Myocyte (in vitro differentiated cells): ENCODE measurements at places on chromosomes 5 and 9. TPM values are rescaled to one million over a fixed set of nuclear protein-coding genes. Genes with fewer than 3 reads are reported as not detected.

The MARCOL gene
- total RNA-seq: not detected in 2 replicates

DNA sequence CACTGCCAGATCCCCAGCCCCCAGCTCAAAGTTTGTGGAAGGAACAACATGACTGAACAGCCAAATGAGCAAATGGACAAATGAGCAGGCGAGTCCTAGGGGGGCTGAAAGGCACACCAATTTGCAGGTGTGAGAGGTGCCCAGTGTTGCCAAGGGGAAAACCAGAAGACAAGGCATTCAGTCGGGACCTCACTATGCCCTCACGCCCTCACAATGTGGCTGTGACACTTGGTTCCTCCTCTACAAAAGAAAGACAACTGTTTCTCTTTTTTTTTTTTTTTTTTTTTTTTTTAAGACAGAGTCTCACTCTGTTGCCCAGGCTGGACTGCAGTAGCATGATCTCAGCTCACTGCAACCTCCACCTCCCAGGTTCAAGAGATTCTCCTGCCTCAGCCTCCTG lies 28.0 kb downstream of the TNIP1 start:
- DNase-seq: no peak

The PCDHB2 gene
- 20.3 and 21.5 TPM in 2 replicates for total RNA-seq

The PTGES gene
- total RNA-seq: not detected in 2 replicates

DNA sequence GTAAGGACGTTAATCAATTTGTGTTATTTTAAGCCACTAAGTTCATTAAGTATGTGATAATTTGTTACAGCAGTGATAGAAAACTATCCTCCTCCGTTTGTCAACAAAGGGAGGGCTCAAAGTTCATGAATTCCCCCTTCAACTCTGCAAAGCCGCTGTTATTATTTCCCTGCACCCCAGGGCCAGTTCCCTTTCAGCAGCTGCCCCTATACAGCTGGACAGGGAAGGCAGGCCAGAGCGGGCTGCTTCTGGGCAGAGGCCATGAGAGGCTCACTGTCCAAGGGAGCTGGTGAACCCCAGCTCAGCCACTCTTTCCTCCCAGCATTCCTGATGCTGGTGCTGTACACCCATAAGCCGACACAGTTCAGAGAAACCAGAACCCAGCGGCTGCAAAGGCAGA lies 102.4 kb upstream of the GPR151 start:
- no peak for DNase-seq

DNA sequence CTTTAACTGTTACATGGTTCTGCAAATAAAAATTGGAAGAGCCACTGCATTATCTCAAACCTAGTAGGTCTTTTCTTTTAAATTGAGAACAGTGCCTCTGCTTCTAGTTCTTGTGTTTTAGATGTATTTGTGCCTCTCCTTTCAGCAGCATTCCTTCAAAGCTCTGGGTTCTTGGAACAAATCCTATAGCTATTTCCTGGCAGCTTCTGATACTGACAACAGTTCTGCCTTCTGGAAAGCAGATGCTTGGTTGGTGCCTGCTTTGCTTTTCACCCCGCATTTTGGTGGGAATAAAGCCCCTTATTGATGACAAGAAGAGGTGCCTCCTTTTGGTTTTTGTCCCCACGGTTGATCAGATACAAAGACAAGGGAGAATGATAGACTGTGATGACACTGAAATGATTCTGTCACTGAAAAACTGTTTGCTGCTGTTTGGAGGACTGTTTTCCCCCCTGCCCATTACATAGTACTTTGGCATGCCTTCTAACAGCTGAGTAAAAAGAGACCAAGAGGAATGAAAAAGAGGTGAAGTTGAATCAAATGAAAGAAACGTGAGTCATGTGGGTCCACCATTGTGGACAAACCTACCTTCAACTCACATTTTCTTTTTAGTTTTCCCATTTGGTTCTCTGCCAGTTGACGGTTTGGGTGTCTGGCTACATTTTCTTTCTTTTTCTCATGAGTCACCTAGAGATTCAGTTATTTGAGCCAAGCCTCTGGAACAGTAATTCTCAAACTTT lies 5.6 kb downstream of the PTCD2 start:
- DNase-seq: peak; percentile 69

The OSMR gene
- 15.6 and 40.0 TPM in 2 replicates for total RNA-seq

DNA sequence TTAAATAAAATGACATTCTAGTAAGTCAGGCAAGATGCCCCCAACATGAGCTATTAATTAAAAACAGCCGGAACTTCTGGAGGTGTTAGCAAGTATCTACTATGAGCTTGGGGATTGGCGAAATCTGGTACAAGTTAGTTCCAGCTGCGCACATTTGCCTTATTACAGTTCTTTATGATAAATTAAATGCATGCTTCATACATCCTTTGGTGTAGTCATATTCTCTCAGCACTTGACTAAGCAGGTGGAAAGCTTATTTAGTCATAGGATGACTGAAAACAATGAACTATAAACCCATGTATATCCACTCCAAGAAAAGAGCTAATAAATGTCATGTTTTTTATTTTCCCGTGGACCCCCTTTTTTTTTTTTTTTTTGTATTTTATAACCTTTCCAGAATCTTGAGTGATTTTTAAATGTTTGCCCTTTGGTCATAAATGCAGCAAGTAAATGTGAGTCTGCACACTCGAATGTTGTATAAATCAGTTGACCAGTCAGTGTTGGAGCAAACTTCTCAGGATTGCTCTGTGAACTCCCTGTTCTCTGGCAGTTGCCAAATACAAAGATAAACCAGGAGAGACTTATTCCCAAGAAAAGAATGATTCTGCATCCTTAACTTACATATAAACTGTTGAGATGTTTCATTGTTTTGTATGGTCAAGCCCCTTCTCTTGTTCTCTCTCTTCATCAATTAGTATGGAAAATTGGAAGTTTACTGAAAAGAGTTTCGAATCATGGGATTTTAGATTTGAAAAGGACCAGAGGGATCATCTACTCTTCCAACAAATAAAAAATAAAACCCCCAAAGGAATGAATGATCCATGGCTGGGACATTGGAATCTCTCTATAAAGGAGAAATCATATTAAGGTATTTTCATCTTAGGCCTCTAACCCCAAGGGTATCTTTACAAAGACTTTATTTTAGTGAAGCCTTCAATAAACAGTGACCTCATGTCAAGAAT lies 38.3 kb downstream of the PIK3R1 start:
- DNase-seq: no peak

DNA sequence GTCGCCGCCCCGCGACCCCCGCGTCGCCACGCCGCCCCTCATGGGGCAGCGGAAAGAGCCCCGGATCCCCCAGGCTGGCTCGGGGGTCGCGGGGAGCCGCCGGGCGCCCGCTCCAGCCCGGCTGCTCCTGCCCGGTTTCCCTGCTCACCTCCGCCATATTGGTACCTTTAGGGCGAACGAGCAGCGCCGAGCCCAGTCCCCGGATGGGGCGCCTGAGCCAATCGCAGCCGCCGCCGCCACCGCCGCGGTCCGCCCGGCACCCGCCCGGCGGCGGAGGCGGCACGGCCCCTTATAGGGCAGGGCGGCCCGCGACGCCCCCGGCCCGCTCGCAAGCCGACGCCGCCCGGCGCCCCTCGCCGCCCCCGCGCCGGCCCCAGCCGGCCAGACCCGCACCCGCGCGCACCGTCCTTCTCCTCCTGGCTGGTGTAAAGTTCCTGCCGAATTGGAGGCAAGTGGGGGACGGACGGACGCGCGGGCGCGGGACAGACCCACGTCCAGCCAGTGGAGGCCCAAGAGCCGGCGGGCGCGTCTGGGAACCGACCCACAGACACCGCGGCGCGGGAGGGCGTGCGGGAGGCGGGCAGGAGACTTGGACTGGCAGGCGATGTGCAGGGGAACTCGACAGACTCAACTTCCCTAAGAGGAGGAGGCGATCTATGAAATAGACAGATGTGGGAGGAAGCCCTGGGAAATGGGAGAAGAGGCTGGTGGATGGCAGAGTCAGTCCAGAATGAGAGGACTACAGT lies at the start of gene MIER3:
MIER3 (minus strand) TSS at position 178 of the 746 bp plus-strand sequence; CDS start at position 157, 21 bp downstream.
- DNase-seq: peak; percentile 82

DNA sequence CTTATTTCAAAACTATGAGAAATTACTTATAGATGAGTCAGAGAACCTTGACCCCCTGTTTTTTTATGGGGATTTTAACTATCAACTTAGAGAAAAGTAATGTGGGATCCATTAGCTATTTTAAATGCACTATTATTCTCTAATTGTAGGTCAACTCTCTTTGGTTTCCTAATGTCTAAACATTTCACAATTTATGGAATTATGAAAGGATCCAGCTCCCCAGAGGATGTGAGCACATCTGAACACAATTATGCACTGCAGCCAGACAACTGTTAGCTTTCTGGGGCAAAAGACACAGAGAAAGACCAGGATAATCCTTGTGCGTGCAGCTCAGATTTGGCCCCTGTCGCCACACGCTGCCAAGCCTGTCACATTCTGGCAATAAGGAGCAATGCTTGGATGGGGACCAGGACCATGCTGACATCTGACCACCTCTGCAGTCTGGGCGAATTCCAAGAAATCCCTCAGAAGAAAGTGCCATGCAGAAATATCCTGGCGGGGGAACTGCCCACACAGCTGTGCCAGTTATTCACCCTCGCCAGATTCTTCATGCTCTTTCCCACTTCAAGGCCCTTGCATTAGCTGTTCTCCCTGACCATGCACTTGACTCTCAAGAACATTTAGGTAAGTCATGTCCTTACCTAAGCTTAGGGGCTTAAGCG lies 22.2 kb upstream of the CMBL start:
- DNase-seq: peak; percentile 83

The PCSK5 gene
- total RNA-seq: 5.2 and 5.4 TPM in 2 replicates

The FAM200C gene
- total RNA-seq: 6.7 and 7.8 TPM in 2 replicates

DNA sequence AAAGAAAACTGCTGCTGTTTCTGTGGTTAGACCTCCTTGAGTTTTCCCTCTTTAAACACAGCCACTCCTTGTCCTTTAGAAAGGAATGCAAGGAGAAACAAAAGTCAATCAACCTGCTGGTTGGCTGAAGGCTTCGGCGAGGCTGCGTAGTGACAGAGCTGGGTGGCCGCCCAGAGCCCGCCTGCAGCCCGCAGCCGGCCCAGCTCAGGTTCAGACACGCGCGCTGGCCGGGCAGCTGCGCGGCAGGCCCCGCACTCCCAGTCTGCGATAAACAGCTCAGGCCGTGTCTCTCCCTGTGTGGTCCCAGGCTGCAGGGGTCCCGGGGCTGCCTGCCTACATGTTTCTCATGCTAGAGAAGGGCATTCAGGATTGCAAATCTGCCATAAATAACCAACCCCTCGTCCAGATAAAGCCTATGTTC lies 115.4 kb downstream of the HSD17B3 start:
- no peak for DNase-seq

The PPP1R2B gene
- not detected in 2 replicates for total RNA-seq

The TAF11L10 gene
- not detected in 2 replicates for total RNA-seq

The SPATA31E1 gene
- total RNA-seq: not detected in 2 replicates

The TSSK1B gene
- not detected in 2 replicates for total RNA-seq

DNA sequence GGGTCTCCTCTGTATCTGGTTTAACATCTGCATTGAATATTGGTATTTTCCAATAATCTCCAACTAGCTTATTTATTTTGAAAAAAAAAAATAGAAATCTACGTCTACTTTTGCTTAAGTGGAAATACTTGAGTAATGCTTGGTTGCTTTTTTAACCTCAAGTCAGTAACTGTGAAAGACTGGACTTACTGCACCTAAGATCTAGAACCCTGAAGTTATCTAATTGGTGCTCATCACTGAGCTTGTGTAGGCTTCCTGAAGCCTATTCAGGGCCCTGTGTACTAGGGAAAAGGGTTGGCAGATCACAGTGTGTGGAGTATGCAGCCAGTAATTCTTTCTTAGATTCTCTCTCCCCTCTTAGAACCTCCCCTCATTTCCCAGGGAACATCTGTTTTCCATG lies 16.2 kb downstream of the SLC1A1 start:
- DNase-seq: no peak

The FOXD4L6 gene
- 0.05 TPM in 1 of 2 replicates, not detected in the other for total RNA-seq

DNA sequence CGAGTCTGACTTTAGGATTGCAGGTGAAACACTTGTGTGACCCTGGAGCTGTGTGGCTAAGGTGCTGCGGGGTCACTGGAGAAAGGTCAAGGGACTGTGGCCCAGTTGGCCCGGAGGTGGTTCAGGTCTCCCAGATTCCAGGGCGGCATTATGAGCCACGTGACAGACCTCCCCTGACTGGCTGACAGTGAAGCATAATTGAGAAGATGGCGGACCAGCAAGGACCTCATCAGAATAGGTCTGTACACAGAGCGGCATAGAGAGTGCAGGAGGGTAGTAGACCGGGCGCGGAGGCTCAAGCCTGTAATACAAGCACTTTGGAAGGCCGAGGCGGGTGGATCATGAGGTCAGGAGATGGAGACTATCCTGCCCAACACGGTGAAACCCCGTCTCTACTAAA lies 815 bp upstream of the ODF2 start:
- no peak for DNase-seq

- DNase-seq: peak; percentile 43
Measured at GRCh38 chr9:35616681-35617459, 1.3 kb downstream of the CD72 start.

The IL3 gene
- not detected in 2 replicates for total RNA-seq

The MZB1 gene
- 0.16 TPM in 1 of 2 replicates, not detected in the other for total RNA-seq

DNA sequence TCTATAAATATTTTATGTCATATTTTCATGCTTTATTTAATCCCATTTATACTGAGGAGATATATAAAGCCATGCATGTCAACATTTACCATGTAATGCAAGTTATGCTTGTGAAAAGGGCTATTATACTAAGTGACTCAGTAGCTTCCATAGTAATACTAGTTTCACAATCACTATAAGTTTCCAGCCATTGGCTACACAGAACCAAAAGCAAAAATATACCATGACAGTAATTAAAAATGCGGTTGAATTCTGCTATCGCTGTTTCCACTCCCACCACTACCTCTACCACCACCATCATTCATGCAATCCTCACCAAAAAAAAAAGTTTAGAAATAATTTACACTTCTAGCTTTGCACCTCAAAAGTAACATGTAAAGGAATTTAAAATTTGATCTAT lies 60.2 kb downstream of the MLLT3 start:
- DNase-seq: no peak

- peak; percentile 17 for DNase-seq
Measured at GRCh38 chr5:143435210-143435657, 31.7 kb upstream of the NR3C1 start.

The AHRR gene
- 74.8 and 106 TPM in 2 replicates for total RNA-seq

DNA sequence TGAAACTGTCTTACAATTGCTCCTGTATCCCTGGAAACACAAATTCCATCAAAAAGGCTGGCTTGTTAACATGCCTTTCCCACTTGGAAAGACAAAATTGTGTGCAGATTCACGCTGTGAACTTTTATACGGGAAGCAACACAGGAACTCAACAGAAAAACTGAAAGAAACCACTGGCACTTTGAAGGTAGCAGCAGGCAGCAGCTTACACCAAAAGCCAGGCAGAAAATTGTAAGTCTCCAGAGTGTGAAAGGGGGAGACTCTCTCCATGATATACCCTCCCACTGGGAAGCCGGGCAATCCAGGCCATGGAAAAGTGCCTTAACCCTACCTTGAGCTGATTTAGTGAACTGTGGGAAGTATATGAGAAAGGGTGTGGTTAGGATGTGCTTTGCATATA lies 943.7 kb downstream of the CDH18 start:
- DNase-seq: no peak
